ENCODE measurements at places on chromosomes 5 and 9.

- DNase-seq: no peak
Observed at GRCh38 chr5:568809-569208, 43.3 kb upstream of the CEP72 start.

DNA sequence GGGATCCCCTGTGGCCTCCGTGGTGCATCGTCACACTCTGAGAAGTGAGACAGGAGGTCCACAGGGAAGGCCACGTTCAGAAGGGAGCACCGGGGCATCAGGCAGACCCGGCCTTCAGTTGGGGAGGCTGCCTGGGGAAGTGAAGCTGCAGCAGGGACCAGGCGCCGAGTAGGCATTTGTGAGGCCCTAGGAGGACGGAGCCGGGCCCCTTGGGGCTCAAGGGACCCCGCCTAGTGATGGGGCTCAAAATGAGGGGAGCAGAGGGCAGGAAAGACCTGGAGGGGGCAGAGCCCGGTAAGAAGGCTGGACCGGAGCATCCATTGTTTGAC is 85.4 kb upstream of the FAM120A start:
- no peak for DNase-seq

- no peak for DNase-seq
Observed at GRCh38 chr9:4762886-4763541, 22.0 kb upstream of the AK3 start.

DNA sequence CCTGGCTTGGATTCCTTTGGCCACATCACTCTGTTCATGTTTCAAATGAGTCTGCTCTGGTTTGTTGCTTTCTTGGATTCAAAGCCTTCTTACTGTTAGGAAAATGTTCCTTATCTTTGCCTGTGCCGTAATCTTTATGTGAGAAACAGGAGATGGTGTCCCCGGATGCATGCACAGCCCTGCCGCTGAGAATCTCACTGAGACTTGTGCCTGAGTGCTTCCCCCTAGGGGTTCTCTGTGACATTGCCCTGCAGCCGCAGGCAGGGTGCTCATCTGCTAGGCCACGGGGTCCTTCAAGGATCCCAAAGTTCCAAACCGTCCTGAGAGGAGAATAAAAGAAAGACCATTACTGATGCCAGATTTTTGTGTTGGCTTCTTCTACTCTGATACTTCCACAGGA is 81.4 kb upstream of the ANKRD55 start:
- no peak for DNase-seq

DNA sequence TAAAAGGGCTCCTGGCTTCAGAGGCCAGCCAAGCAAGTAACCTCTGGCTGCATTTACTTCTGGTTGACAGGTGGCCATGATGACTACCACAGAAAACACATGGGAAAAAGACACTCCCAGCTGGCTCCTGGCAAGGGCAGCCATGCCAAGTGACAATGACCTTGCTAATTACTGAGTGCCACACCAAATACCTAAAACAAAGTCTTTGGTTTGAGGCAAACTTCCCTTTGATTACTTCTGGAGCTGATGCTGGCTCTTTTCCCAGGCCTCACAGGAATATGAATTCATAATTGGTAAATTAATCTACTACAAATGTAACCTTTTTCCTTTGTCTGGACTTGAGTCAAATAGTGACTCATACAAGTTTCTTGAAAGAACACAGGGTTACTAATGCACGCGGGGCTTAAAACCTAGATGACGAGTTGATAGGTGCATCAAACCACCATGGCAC is 61.0 kb downstream of the LPAR1 start:
- DNase-seq: no peak

DNA sequence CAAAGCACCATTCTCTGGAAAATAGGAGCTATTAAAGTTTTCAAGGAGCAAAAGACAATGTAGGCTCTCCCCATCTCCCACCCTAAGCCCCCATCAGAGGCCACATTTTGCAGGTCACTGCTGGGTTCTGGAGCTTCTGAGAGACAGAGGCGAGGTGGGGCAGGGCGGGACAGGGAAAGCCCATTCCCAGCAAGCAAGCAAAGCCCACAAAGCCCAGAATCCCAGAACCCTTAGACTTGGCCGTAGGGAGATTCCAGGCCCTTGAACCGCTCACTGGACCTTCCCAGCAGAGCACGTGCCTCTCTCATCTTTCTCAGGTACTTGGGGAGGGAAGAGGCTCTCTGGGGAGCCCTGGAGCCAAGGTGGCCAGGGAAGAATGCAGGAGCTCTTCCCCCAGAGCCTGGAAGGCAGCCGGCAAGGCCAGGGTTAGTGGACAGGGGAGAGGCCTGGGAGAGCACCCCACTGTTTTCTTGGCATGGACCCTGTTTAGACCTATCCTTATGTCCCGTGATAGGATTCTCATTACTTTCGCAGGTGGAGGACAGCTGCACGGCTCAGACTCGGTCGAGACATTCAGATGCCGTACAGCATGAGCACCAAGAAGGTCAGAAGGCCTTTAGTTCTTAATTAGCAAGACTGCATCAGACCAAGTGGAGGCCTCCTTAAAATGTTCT is 52.4 kb downstream of the ZNF354C start:
- no peak for DNase-seq

DNA sequence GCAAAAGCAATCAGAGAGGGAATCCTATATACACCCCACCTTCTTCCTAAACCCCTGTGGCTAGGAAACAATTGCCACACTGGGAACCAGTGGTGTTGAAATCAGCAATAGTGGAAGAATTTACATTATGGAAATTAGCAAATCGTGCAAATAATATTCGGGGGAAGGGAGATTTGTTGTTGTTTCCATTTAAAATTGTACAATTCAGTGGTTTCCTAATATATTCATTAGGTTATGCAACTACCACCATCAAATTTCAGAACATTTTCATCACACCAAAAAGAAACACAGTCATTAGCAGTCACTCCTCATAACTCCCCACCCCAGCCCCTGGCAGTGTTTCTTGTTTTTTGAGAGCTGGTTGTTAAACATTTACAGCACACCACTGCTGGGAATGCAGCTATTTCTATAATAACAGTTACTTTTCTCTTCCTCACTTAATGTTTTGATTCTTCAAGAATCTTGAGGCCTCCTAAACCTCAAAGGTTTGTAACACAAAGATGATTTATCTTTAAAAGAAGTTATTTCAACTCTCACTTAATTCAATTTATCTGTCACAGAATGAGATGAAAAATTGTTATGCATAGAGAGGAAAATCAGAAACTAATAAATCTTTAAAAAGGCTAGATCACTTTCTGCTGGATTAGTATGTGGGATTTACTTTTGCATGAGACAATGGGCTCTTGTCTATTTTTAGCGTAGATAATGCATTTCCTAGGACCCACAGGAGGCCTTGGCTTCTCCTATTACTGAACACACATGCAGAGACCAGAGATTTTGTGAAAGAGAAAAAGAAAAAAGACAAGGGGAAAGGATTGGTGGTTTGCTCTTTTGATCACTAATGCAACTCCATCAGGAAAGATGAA is 91.8 kb upstream of the DAPK1 start:
- no peak for DNase-seq

DNA sequence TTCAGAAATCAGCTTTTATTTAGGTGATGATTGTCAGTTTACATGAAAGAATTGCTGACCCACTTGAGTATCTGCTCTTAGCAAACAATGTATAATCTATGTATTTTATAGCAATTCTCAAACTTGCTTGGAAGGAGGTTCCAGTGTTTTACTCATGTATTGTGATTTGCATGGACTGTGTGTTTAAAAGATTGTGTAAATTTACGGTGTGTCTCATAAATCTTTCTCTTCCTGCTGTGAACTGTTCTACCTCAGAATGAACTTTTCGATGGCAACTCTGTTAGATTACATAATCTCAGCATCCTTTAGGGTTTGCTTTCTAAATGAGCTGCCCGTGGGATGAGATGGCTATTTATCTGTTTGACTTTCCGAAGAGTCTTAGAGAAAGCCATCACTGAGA is 122.5 kb downstream of the MEF2C start:
- DNase-seq: no peak

DNA sequence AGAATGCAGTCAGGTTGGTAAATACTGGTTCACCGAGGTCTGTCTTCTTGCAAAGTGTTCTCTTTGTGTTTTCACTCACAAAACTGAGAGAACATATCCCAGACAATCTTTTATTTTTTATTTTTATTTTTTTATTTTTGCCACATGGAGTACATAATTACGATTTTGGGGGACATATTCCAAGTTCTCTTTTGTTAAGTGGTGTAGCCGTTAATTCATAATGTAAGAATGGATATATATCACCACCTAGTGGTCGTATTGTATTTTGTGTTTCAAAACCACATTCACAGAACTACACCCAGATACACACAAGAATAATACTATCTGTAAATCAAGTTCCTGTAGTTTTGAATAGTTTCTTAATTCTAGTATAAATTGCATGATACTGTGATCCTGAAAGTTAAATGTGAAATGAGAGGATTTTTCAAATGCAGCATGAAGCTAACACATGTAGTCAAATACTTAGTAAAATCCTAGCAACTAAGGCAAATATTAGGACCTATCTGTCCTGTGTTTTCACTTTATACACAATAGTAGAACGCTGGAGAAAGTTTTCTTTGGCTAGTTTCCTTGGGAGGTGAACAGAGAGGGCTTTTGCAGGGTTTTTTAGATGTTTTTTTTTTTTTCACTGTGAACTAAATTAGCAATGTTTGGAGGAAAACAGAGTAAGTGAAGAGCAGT is 92.7 kb downstream of the VCAN start:
- no peak for DNase-seq

GRCh38 chr5:80761966-80762365 is 107.2 kb upstream of the DHFR start:
- DNase-seq: no peak

DNA sequence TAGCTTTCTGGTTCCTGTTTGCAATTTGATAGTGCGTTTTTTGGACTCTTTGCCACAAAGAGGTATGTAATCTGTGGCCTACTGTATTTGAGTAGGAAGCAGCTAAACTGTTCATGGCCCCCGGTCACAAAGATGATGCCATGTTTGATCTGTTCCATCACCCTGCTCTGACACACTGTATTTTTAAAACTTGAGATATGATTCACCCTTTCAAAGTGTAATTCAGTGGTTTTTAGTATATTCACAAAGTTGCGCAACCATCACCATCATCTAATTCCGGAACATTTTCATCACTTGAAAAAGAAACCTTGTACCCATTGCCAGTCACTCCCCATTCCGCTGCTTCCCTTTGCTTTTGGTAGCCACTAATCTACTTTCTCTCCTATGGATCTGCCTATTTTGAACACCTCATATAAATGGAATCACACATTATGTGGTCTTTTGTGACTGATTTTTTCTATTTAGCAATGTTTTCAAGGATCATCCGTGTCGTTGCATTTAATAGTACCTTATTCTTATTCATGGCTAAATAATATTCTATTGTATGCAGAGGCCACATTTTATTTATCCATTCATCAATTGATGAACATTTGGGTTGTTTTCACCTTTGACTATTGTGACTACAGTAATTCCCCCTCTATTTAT is 141.6 kb downstream of the NR3C1 start:
- no peak for DNase-seq

DNA sequence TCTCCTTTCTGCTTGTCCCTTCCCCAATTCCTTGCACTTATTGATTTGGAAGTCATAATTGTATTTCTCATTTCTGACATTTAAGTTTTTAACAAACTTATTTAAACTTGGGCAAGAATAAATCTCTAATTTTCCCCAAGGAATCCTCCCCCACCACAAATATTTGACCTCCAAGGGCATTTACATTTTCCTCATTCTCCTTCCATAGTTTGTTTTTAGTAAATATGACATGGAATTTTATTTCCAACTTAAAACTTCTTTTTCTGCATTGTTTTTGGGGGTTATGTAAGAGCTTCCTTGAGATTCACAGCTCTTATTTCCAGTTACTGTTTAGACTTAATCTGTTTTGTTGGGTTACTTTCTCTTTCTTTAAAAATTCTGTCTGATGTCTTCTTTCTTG is 64.9 kb downstream of the ZNF618 start:
- DNase-seq: no peak

Data from stimulated activated CD4-positive, alpha-beta T cell treated with anti-CD3 and anti-CD28 coated beads, Interleukin-12 subunit alpha, Interleukin-12 subunit beta, amount 100 ng/mL, for 24 hours (primary cell).